ENCODE measurements at places on chromosomes 1 and 21. TPM values are rescaled to one million over a fixed set of nuclear protein-coding genes. Genes with fewer than 3 reads are reported as not detected.

ITLN1 gene
- total RNA-seq, result not detected

DNA sequence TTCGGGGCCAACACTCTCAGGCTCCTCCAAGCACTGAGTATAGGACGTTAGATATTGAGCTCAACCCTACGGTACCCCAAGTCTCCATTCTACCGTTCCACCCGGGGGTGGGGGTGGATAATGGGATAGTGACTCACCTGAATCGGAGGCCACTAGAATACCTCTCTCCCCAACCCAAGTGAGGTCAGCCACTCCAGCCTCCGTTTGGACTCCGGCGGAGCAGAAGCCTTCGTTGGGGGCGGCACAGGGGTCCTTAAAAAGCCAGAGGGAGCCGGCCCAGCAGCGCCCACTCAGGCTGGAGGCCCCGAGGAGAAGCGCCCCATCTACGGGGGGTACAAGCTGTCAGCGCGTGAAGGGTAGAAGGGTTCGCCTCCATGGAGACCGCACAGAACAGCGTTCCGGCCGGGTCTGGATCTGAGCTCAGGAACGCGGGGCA is 556 bp downstream of the WDR77 start:
- no peak for DNase-seq

DNA sequence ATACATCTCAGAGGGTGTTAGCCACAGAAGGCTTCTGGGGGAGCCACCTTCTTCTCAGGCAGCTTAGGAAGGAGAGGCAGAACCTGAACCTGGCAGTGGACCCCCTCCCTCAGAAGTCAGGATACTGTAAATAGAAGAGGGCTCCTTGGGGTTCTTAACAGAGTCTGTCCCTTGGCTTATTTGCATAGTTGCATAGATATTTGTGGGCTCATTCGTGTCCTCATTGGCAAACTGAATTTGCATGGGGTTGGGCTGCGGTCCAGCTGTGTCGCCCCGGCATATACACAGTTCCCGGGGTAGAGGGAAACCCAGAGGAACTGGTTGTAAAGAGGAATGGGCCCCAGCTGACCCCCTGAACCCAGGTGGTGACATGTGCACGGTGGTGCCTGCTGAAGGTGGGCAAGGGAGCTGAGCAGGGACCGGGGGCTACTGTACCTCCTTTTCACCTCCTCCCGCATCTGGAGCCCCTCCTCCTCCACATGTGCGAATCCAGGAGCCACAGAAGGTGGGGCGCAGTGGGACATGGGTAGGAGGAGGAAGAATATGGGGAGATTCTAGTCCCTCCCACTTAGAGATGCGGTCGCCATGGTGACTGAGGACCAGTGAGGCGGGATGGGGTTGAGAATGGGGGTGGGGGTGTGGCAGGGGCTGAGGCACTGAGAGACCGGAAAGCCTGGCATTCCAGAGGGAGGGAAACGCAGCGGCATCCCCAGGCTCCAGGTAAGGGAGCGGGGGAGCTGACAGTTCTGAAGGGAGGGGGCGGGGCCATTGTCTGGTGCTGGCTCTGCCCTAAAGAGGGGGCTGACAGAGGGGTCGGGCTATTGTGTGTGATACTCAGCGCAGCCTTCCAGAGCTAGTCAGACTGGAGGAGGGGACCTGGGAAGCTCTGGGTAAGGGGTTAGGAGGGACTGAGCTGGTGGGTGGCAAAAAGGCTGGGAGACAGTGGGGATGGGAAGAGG is 3.7 kb upstream of the SEMA4A start:
- DNase-seq, result no peak

DNA sequence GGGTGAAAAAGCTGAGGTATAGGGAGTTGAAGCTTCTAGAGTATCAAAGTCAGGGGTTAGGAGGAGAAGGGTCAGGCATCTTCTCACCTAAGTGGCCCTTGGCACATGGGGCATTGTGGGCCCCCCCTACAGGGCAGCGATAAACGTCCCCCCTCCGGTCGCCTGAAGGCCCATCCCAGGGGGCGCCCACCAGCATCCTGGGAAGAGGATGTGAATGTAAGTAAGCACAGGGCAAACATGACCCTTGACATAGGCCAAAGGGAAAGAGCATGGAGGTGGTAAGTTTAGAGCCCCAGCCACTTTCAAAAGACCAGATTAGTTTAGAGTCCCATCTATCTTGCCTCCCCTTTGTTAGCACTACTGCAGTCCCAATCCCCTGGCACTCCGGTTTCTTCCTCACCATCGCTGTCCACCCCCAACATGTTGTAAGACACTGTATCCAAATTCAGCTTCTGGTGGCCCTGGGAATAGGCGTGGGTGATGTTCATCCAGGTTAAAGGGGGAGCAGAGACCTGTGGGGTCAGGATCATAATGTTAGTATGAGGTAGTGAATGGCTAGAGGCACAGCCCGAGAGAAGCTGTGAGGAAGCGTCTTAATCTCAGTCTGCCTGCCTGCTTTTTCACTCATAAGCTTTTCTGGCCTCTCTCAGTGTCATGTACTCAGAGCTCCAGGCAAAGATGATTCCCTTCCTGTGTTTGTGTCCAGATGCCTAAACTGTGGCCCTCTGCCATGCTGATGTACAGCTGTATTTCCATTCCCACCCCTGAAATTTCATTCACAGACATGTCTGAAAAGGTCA is 2.7 kb downstream of the ITGA10 start:
- no peak for DNase-seq

- no peak for DNase-seq
Observed at GRCh38 chr1:171545523-171545922, 60.2 kb downstream of the PRRC2C start.

All from CD4-positive, alpha-beta memory T cell (primary cell).